Renal pelvis (tissue), 12 donors: ENCODE measurements at places on chromosomes 13 and 19. TPM values are rescaled to one million over a fixed set of nuclear protein-coding genes. Genes with fewer than 3 reads are reported as not detected.

GRCh38 chr13:77784515-77784914 lies 87.0 kb downstream of the SLAIN1 start:
- DNase-seq = no peak

DNA sequence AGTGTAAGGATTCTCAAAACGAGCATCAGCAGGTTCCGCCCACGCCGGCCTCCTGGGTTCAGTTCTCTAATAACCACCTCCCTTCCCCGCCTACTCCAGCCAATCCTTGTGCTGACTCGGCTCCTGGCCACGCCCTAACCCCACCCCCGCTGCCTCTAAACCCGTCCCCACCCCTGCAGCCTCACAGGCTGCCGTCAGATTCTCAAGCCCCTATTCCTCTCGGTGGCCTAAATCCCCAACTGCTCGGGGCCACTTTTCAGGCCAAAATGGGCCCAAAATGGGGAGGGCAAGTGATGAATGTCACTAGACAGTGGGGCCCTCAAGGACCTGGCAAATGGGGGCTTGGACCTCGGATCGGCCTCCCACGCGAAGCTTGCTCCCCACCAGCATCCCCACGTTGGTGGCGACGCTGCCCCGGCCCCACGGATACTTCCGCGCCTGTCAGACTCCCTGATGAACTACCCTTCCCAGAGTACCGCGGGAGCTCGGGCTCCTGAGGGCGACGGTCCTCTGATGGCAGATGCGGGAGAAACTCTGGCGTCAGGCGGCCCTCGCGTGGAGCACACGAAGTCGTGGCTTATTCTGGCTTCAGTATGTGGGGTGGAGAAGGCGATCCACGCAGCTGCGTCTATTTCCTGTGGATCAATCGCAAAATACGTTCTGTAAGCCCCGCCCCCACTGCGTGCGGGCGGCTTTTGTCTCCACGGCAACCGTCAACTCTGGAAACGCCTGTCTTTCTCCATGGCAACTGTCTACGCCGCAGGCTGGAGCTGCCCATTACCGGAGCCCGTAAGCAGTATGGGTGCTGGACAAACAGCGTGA lies 24.8 kb downstream of the ZNF473 start:
- DNase-seq = peak; percentile 88

- no peak for DNase-seq
These were observed 6.4 kb downstream of the PCDH9 start for GRCh38 chr13:67223742-67224141.

DNA sequence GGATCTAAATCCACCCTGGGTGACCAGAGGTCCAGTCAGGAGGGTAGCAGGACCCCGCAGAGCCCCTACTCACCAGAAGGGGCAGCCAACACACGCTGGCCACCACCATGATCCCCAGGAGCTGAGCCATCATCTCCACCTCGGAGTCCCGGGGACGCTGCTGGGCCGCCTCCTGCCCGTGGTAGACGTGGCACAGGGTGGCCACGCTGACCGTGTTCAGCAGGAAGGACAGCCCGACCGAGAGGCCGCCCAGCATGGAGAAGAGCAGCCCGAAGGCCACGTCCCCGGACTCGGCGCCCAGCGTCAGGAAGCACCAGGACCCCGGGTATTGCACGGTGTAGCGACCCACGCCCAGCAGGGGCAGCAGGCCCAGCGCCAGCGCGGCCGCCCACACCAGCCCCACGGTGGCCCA lies 6.9 kb downstream of the TBXA2R start:
- no peak for DNase-seq

DNA sequence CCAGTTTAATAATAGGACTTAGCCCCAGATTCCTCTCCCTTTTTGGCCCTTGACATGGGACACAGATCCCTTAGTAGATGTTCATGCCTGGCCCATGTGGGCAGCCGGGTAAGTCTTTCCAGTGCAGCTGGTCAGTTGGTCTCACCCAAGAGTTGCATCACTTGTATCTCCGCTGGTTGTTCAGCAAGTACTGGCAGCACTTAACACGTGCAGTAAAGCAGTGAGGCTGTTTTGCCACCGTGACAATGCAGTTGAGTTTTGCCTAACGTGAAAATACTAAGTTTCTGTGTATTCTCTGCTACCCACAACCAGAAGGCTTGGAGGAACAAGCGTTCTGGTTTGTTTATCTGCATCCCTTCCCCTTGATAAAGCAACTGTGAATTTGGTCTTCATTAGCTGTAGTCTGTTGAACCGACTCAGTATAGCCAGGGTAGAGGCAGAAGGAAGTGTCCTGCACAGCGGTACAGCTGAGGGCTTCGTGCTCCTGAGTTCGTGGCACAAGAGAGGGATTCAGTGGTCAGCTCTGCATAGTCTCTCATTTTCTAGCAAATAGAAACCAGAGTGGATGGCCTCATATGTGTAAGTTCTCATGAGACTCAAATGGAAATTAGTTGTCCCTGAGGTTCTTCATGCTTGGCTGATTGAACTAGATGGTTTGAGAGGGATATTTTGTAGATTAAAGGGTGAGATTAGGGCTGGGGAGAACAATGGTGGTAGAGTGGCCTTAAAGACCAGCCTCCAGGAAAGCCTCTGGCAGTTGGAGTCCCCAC lies 50.3 kb downstream of the ARHGEF7 start:
- no peak for DNase-seq

DNA sequence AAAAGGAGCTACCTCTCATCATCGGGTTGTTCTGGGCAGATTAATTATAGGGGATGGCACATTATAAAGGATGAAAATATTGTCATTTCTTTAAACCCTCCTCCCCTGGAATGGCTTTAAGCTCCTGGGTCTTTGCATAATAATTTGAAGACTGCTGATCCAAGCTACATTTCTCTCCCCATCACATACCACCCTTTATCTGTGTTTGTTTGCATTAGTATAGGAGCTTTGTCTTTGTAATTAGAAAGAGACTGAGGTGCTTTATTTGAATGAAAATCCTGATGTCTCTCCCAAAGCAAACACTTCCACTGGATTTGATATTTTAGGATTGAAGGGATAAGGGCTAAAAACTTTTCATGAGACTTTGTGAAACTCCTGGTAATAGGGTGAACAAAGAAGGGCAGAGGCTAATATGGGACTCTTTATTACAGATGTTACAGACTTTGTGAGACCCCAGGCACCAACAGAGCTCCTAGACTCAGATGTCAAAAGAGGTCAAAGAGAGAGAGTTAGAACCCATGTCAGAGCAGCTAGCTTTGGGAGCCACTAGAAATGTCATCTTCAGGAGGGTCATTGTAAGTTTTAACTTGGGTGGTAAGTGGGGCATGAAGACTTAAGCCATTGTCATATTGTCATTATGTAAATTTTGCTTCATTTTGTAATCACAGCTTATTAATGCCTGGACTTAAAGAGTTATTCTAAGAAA lies 75.3 kb upstream of the RXFP2 start:
- DNase-seq = no peak

- DNase-seq = no peak
These were observed 13.5 kb downstream of the ZSCAN5A start for GRCh38 chr19:56301155-56301554.

GRCh38 chr19:55044771-55045716 lies 7.0 kb upstream of the GP6 start:
- DNase-seq = no peak

- no peak for DNase-seq
These were observed 34.3 kb upstream of the TNFSF11 start for GRCh38 chr13:42539670-42540069.

DNA sequence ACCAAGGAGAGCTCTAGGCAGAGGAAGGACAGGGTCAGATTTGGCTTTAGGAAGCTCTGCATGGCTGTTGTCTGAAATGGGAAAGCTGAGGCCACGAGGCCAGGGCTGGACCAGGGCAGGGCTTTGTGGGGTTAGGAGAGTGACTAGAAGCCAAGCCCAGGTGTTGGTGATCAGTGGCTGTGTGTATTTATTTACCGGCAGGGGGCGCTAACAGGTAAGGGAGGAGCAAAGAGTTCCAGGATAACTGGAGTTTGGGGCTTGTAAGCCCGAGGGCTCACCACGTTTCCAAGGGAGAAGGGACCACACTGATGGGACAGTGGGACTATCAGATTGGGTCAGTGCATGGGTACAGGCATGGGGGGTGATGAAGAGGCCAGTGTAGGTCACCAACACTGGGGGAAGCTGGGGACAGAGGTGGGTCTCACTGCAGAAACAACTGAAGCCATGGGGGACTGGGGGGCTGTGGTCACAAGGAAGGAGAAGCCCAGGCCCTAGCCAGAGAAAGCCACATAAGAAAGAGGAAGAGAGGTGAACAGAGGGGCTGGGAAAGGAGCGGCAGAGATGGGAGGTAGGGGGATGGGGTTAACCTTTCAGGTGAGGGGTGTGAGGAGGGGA lies 3.9 kb downstream of the TMEM147 start:
- peak; percentile 69 for DNase-seq

GRCh38 chr13:33383724-33384577 lies 98.4 kb upstream of the STARD13 start:
- no peak for DNase-seq

DNA sequence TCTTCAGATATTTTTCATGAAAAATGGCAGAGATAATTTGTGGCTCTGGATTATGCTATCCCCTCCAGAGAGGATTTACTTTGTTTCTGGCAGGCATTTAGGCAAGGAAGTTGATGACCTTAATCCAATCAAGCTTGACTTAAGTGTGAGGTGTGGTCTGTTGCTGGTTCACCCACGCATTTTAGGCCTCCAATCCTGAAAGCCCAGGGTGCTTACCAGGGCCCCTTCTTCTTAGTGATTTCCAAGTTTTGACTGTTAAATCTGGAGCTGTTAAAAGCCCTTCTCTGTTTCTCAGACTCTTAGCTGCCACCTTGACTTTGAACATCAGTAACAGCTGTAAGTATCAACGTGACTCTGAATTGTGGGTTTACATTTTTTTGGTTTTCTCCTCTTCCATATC lies 161.8 kb downstream of the DNAJC15 start:
- no peak for DNase-seq

GRCh38 chr19:12260861-12261260 lies 33.8 kb downstream of the ZNF44 start:
- no peak for DNase-seq

- DNase-seq = no peak
These were observed 607 bp upstream of the SYNE4 start for GRCh38 chr19:36009220-36009619.

Gene GZMM
- 0.49 TPM for polyA plus RNA-seq

Gene SIGLEC14
- 0.25 TPM for polyA plus RNA-seq

Gene JAK3
- polyA plus RNA-seq = 5.0 TPM

Gene DPRX
- polyA plus RNA-seq = not detected

Gene SIGLEC10
- 1.1 TPM for polyA plus RNA-seq

Gene LIM2
- polyA plus RNA-seq = 0.35 TPM
